ENCODE measurements at places on chromosomes 6 and 20.

GRCh38 chr6:13541496-13541895, 32.9 kb upstream of the SIRT5 start:
- no peak for DNase-seq

- no peak for DNase-seq
Measured at GRCh38 chr6:167565388-167565787, 240.5 kb downstream of the TTLL2 start.

DNA sequence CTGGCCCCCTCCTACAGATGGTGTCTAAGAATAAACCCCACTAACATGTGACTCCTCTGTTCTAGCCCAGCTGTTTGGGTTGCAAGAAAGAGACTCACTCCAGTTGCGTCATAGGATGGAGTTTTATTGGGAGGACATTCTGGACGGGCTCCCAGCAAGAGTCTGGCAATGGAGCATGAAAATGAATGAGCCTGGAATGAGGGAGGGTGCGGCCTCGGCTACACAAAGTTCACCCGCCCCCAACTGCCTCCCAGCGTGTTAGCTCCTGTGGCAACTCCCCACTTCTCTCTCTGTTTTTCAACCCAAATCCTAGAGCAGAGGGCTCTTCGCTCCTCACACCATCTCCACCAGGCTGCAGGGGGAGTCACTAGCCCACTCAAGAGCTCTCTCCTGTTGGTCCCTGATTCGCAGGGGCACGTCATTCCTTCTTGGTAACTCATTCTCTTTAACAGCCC, 5.1 kb upstream of the ADAM33 start:
- no peak for DNase-seq

DNA sequence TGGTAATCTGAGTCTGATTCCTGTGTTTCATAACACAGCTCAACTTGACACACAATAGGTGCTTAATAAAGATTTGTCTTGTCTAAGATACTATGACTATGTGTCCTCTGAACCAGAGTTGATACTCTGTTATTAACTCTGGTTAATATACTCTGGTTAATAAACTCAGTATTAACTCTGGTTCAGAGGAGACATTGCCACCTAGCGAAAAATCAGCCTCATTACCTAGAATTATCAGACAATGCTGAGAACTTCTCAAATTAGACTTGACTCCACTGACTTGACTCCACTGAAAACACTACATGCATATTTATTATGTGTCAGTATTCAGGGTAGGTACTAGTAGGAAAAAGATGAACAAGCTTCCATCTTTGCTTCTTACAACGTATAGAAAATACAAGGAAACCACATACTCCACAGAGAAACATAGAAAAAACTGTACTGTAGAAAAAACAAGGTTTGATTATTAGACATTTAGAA, 73.9 kb downstream of the AHI1 start:
- DNase-seq = peak; percentile 45

- no peak for DNase-seq
Measured at GRCh38 chr6:168035661-168036545, 38.4 kb downstream of the KIF25 start.

DNA sequence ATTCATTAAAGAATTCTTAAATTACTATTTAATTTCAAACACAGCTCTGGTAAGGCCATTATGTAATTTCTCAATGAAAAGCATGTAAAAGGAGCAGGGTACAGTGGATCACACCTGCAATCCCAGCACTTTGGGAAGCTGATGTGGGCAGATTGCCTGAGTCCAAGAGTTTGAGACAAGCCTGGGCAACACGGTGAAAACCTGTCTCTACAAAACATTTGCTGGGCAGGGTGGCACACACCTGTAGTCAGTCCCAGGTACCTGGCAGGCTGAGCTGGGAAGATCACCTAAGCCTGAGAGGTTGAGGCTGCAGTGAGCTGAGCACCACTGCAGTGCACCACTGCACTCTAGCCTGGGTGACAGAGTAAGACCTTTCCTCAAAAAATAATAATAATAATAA, 37.4 kb downstream of the MDN1 start:
- no peak for DNase-seq

- no peak for DNase-seq
Measured at GRCh38 chr6:1435806-1436205, 46.4 kb downstream of the FOXF2 start.

- DNase-seq = peak; percentile 31
Measured at GRCh38 chr6:160766989-160767646, 65.1 kb downstream of the PLG start.

GRCh38 chr20:62159839-62160238, 16.3 kb downstream of the SS18L1 start:
- peak; percentile 59 for DNase-seq

DNA sequence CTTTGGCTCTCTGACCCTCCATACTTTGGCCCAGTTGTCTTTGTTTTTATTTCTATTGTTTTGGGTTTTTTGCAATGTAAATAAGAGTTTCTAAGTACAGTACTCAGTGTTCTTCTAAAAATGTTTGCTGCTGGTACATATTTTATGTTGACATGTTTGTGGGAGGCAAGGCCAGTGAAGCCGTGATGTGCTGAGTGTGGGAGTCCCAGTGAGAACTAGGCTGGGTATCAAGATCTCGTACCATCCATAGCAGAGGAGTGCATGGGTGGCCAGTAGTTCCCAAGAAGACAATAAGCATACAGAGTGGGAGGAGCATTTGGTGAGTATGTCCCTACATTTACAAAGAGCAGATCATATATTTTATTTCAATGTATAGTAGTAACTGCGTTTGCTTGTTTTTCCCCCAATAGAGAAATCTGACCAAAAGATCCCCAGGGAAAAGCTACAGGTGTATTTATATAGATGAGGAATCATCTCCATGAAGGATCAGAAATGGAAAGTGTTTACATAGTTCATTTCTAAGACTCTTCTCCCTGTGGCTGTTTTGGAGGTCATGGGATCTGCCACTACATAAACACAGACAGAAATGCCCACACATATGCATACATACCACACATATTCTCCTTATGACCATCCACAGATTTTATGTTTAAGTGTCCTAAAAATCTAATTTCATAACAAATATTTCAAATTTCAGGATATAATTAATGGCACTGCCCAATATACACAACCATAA, 285.9 kb downstream of the ALDH8A1 start:
- no peak for DNase-seq

- DNase-seq = no peak
Measured at GRCh38 chr6:149128489-149129145, 188.9 kb upstream of the TAB2 start.

DNA sequence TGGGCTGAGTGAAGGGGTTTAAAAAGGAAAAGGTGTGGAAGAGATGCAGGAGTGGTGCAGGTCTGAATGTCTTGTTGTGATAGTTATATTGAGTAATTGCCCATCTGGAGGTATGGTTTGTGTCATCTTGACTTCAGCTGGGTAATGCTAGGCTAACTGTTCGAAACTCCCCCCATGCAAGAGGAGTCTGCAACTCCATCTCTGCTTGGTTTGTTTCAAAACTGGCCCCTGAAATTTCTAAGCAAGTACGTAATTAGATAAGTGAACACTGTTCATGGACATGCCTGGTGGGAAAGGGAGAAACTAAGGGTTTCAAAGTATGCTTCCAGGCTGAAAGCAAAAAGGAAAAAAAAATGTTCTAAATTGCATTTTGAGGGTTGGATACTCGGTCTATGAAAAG, 17.1 kb downstream of the TTK start:
- no peak for DNase-seq

DNA sequence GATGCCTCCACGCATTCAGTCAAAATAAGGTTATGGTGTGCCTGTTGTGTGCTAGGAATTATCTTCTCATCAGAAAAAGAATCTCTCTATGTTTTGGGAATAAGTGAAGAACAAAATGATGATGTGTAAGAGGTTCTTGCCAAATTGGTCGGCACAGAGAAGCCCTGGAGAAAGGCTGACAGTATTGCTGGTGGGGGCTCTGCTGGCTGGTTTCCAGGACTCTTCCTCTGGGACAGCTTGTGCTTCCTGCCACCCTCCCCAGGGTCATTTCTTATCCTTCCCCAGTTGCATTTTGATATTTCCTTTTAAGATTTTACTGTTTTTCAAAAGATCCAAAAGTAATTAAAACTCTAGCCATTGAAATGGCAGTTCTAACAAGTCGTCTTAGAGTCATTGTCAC, 22.1 kb downstream of the CST4 start:
- DNase-seq = no peak

- no peak for DNase-seq
Measured at GRCh38 chr20:18436847-18437246, 30.0 kb downstream of the DZANK1 start.

DNA sequence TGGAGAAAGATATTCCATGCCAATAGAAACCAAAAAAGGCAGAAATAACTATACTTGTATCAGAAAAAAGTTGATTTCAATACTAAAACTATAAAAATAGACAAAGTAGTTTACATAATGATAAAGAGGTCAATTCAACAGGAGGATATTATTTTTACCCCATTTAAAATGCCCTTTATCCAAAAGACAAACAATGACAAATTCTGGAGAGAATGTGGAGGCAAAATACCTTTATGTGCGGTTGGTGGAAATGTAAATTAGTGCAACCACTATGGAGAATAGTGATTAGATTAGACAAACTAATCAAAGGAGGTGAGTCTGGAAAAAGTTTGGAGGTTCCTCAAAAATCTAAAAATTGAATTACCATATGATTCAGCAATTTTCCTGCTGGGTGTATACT, 1262.3 kb downstream of the GRIK2 start:
- no peak for DNase-seq

DNA sequence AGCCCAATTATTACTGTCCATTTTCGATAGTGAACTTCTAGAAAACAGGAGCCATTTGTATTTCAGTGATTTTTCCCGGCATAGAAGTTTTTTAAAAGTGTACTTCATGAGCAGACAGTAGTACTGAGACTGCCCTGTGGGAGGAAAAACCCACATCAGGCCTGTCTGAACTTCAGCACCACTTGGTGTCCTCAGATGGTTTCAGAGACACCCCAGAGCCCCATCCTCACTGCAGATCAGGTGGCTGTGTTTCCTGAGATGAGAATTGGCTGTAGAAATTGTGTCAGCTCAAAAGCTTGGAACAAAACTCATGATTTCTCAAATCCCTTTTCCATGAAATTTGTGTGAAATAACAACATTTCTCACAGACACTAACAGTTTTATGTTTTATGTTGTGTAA, 110.0 kb upstream of the RIN2 start:
- no peak for DNase-seq

- DNase-seq = peak; percentile 21
Measured at GRCh38 chr20:44448753-44449546, 26.7 kb upstream of the TTPAL start.

GRCh38 chr20:5734602-5735001, 15.6 kb upstream of the SHLD1 start:
- no peak for DNase-seq

GRCh38 chr6:159691133-159691962, 1.7 kb downstream of the SOD2 start:
- peak; percentile 72 for DNase-seq

DNA sequence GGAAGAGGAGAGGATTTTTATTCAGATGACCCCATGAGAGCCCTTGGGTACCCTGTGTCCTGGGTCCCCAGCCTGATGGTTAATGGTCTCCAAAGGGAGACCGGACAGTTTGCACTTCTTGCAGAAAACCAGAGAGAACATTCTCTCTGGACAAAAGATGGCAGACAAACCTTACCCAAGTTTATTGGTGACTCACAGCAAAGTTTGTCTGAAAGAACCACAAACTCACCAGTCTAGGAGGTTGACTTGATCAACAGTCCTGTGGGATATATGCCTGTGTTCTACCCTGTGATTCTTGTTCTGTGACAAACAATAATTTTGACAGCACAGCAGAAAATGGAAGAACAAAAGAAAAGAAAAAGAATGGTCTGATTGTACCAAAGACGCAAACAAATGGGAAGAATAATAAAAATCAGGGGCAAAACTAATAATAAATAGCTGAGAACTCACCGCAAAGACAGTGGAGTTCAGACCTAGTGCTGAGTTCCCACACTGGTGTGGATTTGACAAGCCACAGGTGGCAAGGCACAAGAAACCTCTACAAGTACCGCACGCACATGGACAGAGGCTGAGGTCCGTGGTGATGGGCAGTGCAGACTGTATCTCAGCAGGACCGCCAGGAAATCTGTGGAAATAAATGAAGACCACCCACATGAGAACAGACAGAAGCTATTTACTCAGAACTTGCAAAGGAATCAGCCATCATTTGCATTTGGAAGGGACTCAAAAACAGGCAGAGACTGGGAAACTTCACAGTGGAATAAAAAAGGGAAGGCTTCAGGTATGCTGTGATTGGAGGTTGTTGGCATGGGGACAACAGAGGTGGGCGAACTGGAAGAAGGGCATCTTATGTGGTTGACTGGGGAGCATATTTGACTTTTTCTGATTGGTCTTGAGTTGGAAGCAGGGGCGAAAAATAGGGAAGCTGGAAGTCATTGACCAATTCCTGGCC, 246.3 kb upstream of the RNF24 start:
- no peak for DNase-seq

DNA sequence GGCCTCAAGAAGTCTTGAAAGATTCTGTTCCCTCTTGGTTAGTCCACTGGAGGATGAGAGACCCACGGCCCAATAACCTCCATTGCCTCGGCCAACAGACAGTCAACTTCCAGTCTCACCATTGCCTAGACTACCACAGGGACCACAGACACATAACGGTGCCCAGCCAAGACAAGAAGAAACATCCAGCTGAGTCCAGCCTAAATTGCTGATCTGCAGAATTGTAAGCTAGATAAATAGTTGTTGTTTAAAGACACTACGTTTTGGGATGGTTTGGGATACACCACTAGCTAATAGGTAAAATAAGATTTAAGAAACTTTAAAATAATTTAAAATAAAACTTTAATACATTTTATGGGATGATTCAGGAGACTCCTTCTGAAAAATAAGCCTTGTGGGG, 324.7 kb upstream of the JAG1 start:
- no peak for DNase-seq

- DNase-seq = no peak
Measured at GRCh38 chr6:168082860-168083513, 4.0 kb upstream of the FRMD1 start.

DNA sequence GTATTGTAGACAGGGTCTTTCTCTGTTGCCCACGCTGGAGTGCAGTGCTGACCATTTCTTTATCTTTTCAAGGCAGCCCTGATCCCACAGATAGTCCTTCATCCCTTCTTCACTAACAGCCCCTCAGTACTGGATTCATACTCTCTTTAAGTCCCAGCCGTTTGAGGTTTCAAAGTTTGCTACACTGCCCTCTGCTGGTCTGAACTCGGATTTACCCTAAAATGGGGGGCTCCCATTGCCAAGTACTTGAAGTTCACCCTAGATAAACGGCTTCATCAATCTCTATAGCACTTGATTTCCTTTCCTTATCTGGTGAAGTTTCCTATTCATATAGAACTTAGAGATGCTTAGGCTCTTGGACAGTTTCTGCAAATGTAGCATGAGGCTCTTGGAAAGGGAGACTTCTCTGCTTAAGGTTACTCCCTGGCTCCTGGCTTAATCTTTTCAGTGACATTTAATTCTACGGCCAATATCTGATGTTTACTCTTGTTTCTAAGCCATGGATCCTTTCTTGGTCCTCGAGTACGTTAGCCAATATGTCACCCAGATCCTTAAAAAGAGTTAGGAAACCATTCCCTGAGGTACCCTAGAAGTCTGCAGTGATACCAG, 21.4 kb upstream of the PREP start:
- DNase-seq = peak; percentile 61

DNA sequence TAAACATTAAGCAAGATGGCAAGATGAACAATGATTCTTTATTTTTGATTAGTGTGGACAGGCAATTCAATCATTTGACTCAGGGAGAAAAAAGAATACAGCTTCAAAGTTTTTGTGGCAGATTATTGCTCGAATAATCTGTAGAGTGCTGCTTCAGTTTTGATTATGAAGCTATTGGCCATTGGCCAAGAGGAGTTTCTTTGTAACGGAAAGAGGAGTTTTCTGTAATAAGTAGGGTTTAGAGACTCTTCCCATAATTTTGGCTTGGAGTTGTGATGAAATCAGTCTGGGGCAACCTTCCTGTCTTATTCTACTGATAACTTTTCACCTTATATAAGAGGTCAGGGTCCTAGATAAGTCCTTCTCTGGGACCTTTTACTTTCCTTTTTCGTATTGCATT, 256.7 kb upstream of the RAB32 start:
- no peak for DNase-seq

Data from cerebellar cortex (tissue), 1 donor.